Activated CD8-positive, alpha-beta memory T cell treated with anti-CD3 and anti-CD28 coated beads for 1 hour (primary cell): ENCODE measurements at places on chromosomes 3 and 15.

GRCh38 chr3:140052771-140053702 lies 118.1 kb downstream of the CLSTN2 start:
- DNase-seq, result no peak

DNA sequence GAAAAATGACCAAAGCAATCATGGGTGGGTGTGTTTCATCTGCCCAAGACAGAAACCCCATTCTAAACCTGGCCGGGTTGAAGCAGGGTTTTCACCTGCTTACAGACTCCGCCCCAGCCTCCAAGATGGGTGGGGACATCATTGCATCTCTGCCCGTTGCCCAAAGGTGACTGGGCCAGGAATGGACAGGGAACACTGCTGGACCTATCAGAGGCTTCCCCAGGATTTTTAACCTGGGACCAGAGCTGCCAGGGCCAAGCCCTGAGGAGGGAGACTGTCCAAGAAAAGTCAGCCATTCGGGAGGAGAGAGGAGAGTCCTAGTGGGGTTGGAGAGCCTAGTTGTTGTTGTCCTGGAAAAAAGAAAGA lies 109.7 kb upstream of the ALDH1A3 start:
- DNase-seq, result no peak

DNA sequence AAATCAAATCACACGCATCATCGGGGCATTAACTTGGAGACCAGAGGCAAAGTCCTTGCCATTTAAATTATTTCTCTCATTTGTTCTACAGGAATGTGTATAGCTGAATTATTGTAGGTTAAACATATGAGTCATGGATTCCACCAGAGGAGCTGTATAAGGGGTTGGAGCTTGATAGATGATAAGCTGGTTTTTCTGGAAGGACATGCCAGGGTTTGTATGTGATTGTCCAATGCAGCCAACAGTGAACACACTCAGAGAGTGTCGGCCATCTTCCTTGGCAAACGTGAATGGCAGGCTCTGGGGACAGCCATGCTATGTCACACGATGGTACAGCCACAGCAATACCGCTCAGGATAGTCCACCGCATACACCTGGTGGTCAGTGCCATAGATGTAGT lies 25.1 kb downstream of the SSUH2 start:
- no peak for DNase-seq

- no peak for DNase-seq
Observed at GRCh38 chr15:48421362-48421761, 90.1 kb downstream of the DUT start.

GRCh38 chr3:70556056-70556455 lies 243.6 kb upstream of the MDFIC2 start:
- no peak for DNase-seq

DNA sequence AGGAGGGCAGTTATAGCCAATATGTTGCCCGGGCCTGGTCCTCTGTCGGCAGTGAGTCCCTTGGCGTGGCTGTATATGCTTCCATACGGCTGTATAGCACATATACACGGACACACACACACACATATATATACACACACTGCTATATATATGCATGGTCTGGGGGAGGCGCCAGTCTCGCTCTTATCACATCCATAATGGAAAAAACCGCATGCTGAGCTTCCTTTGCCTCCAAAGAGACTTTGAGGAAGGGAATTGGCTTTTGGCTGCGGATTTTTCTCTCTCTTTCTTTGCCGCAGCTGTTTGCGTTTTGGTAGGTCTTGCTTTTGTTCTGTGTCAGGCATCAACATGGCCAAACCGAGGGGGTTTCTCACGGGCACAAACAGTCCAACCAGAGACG lies 11.3 kb upstream of the TMEM115 start:
- DNase-seq, result no peak

DNA sequence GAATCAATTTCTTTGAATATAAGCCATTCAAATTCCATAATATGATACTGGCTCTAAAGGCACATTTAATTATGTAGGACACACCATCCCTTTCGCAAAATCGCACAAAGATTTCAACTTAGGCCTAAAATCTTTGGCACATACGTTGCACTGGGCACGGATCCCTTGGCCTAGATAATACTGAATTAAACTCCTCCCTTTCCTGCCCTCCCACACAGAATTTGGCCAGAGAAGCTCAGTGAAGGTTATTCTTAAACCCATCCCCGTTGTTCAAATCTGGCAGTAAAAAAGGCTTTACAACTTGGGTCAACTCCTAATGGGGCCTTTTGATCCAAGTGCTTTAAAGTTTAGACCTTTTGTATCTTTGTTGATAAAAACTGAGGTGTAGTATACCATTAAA lies 247.2 kb downstream of the PTPRG start:
- DNase-seq, result no peak

GRCh38 chr3:25424614-25425013 lies 3.4 kb upstream of the RARB start:
- DNase-seq, result no peak
